ENCODE measurements at places on chromosomes 4 and X. TPM values are rescaled to one million over a fixed set of nuclear protein-coding genes. Genes with fewer than 3 reads are reported as not detected.
A peak's percentile ranks its signal among the peaks of the same experiment; 100 is the strongest.

DNA sequence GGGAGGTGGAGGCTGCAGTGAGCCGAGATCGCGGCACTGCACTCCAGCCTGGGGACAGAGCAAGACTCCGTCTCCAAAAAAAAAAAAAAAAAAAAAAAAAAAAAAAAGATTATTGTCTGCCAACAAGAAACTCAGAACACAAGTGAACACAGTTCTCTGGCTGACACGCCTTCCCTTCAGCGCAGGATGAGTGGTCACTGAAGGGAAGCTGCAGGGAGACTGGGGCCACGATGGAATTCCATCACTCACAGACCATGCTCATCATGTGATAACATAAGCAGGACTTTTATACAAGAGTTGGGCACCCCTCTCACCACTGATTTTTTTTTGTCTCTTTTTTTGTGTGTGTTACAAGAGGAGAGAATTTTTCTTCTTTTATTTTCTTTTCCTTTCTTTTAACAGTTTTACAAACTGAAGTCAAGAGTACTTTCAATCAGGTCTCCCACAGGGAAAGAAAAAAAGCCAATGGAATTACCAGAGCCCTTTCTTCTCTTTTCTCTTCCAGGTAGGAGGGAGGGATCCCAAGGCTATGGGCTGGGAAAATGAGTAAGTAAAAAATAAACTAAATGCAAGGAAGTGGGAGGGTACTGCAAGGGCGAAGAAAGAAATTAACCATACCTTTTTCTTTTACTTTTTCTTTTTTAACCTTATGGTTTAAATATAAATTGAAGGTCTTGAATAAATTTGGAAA, 435.6 kb downstream of the GPM6A start:
- no peak overlapping the region for H3K4me3 ChIP-seq
- no peak overlapping the region for H3K27ac ChIP-seq
- DNase-seq: no peak
- H3K27me3 ChIP-seq: no peaks in the 10 kb centered on the region
- H3K36me3 ChIP-seq: no peaks in the 10 kb centered on the region

DNA sequence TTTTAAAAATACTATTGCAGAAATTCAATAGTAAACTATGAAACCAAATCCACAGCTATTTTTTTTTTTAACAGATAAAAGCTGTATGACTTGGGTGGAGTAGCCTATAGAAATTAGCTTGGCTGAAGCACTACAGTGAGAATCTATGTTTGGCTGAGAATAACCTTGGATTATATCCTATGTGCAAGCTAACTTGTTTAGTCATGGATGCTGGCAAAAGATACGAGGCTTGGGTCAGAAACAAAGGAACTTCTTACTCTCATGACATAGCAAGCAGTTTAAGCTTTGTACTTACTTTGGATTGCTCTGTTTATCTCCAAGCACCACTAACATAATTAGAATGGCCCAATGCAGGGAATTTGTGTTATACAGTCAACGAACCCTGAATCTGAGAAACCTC, 119.2 kb upstream of the GRID2 start:
- no peaks in the 10 kb centered on the region for H3K36me3 ChIP-seq
- no peaks in the 10 kb centered on the region for H3K4me1 ChIP-seq
- H3K27ac ChIP-seq: no peak overlapping the region
- no peaks in the 10 kb centered on the region for H3K27me3 ChIP-seq
- DNase-seq: no peak
- H3K4me3 ChIP-seq: no peak overlapping the region

DNA sequence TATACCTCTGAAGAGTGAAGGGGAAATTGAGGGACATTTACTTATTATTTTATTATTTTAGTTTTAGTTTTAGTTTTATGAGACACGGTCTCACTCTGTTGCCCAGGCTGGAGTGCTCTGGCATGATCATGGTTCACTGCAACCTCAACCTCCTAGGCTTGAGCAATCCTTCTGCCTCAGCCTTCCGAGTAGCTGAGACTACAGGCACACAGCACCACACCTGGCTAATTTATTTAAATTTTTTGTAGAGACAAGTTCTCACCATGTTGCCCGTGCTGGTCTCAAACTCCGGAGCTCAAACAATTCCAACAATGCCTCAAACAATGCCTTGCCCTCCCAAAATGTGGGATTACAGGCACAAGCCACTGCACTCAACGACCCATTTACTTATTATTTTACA, 68.4 kb upstream of the BMP2K start:
- no peak for DNase-seq
- no peak overlapping the region for H3K27ac ChIP-seq
- H3K4me1 ChIP-seq: no peaks in the 10 kb centered on the region
- H3K4me3 ChIP-seq: no peak overlapping the region
- no peaks in the 10 kb centered on the region for H3K36me3 ChIP-seq

GRCh38 chr4:163562496-163562895, 68.0 kb downstream of the TMA16 start:
- H3K4me1 ChIP-seq: peaks cover 4% of the 10 kb centered on the region
- H3K27ac ChIP-seq: no peak overlapping the region
- no peaks in the 10 kb centered on the region for H3K36me3 ChIP-seq
- DNase-seq: no peak
- no peak overlapping the region for H3K4me3 ChIP-seq
- H3K27me3 ChIP-seq: no peaks in the 10 kb centered on the region

DNA sequence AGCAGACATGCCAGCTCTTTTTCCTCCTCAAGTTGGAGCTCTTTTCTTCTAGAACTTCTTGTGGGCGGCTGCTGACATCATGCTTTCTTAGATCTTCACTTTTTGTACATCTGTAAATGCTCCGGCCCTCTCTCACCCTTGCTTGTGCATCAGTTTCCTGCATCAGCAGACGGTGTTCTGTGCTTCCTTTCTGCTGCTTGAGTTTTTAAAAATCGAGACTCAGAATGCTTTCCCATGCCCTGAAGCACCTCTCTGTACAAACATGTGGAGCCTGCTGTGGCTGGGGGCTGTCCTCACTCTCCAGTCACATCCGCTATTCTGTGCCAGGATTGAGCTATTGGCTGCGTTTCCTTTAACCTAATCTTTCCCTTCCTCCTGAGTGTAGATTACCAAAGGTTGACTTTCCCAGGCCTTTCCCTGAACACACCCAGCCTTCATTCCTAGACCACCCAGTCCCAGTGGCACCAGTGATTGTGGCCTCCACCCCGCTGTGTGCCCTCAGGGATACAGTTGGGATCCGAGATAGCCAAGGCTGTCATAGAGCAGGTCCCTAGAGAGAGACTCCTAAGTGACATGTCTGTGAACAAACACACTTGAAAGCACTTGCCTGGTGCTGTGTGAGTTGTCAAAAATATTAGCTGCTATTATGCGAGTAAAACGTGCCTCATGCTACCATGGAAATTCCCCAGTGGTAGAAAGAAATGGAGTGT, 41.9 kb downstream of the TNIP2 start:
- no peak overlapping the region for H3K4me3 ChIP-seq
- DNase-seq: peak; percentile 66
- no peaks in the 10 kb centered on the region for H3K27me3 ChIP-seq

DNA sequence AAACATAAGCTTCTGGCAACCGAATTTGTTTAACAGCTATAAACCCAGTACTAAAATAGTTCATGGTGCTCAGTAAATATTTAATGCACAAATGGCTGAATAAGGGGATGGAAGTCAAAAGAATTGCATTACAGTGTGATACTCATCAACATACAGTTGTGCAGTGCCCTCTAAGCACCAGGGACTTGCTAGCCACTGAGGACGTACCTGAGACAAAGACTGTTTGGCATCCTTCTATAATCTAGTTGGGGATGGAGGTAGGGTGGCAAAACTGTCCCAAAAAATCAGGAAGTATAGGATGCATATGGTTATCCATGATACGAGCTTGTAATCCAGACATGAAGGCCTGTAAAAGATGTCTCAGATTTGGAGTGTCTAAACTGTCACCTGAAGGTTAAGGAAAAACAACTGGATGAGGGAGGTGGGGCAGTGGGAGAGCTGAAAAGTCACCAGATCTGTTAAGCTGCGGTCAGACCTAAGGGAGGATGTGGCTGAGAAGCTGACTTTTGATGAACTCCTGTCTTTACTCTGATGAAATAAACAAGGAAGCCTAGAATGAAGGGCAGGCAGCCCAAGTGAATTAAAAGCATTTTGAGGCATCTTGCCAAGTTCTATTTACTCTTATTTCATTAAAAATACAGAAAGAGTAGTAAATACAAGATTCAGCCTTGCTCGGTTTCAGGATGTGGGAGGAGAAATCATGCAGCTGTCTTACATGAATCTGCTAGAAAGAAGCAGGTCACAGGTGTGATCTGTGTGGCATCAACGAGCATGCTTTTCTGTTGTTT, 12.0 kb upstream of the CD38 start:
- no peaks in the 10 kb centered on the region for H3K36me3 ChIP-seq
- no peaks in the 10 kb centered on the region for H3K4me1 ChIP-seq
- H3K27me3 ChIP-seq: no peaks in the 10 kb centered on the region
- no peak overlapping the region for H3K27ac ChIP-seq

GRCh38 chr4:7326693-7327340, 107.9 kb downstream of the PSAPL1 start:
- no peaks in the 10 kb centered on the region for H3K27me3 ChIP-seq
- no peak overlapping the region for H3K27ac ChIP-seq
- H3K4me1 ChIP-seq: peaks cover 6% of the 10 kb centered on the region
- H3K4me3 ChIP-seq: no peak overlapping the region
- no peak for DNase-seq

DNA sequence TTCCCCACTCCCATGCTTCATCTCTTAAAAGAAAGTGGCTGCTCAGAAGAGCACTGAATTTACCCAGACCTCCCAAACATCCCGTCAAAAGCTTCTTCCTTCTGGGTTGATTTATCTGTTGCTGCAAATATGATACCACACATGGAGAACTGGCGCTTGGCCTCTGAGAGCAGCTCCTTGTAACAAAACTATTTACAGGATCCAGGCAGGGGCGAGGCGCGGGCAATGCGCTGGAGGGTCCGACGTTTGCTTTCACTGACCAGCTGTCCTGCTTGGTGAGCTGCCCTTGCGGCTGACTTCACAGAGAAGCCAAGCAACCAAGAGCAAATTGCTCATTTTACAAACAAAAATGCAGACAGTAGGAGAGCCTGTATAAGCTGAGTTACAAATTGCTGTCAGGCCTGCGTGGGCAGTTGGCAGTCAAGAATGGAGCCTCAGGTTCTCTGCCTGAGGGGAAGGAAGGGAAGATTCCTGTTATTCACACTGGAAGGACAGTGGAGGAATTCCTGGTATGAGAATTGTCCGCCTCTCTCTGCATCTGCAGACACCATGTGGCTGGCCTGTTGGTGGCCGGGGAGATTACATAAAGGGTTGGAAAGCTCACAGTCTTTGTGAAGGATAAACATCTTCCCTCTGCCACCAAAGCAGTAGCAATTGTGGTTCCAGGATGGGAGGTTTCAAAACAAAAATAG, 192.2 kb upstream of the LEF1 start:
- peak; percentile 72 for DNase-seq
- H3K4me1 ChIP-seq: peaks cover 14% of the 10 kb centered on the region
- no peak overlapping the region for H3K4me3 ChIP-seq
- H3K36me3 ChIP-seq: no peaks in the 10 kb centered on the region
- no peaks in the 10 kb centered on the region for H3K27me3 ChIP-seq

- H3K4me3 ChIP-seq: no peak overlapping the region
- H3K36me3 ChIP-seq: no peaks in the 10 kb centered on the region
- no peaks in the 10 kb centered on the region for H3K4me1 ChIP-seq
- no peak for DNase-seq
Observed at GRCh38 chrX:134746410-134746785, 88.1 kb upstream of the PLAC1 start.

- no peaks in the 10 kb centered on the region for H3K27me3 ChIP-seq
- no peak overlapping the region for H3K4me3 ChIP-seq
- DNase-seq: no peak
Observed at GRCh38 chr4:1154126-1154522, 18.3 kb downstream of the SPON2 start.

GRCh38 chr4:104942990-104943743, 203.5 kb upstream of the TET2 start:
- H3K4me3 ChIP-seq: no peak overlapping the region
- DNase-seq: no peak
- no peak overlapping the region for H3K27ac ChIP-seq
- no peaks in the 10 kb centered on the region for H3K36me3 ChIP-seq
- no peaks in the 10 kb centered on the region for H3K27me3 ChIP-seq

GRCh38 chr4:104025251-104025650, 305.5 kb upstream of the TACR3 start:
- H3K27me3 ChIP-seq: no peaks in the 10 kb centered on the region
- no peaks in the 10 kb centered on the region for H3K36me3 ChIP-seq
- no peak overlapping the region for H3K27ac ChIP-seq
- no peak overlapping the region for H3K4me3 ChIP-seq
- H3K4me1 ChIP-seq: no peaks in the 10 kb centered on the region
- DNase-seq: peak; percentile 1

GRCh38 chr4:145539671-145540070, 58.0 kb downstream of the SMAD1 start:
- H3K4me1 ChIP-seq: peaks cover 5% of the 10 kb centered on the region
- H3K27ac ChIP-seq: no peak overlapping the region
- no peak overlapping the region for H3K4me3 ChIP-seq
- no peak for DNase-seq

DNA sequence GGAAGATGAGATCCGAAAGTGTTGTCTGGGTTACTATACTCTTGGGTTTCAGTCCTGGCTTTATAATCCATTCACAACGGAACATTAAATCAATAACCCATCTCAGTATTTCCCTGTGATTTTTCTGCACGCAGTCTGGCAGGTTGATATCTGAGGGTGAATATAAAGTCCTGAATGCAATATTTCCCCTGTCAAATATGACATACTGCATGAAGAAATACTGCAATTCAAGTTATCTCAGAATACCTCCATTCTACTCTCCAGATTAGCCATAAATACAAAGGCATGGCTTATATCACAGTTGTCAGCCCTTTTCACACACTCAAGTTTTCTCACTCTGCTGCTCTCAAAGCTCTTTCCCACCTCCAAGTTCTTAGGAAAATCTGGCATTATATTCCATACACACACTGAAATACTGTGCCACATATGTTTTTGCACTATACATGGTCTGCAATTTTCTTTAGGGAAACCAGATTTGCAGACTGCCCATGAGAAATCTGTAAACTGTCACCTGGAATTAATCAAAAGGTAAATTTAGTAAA, 64.7 kb downstream of the WDFY3 start:
- no peak overlapping the region for H3K27ac ChIP-seq
- no peak overlapping the region for H3K4me3 ChIP-seq
- DNase-seq: no peak
- H3K4me1 ChIP-seq: no peaks in the 10 kb centered on the region
- no peaks in the 10 kb centered on the region for H3K36me3 ChIP-seq

Gene NAP1L3
- 1.8 TPM for total RNA-seq

Gene SERTM2
- total RNA-seq: not detected

Gene GAGE12F
- total RNA-seq: not detected

Gene P2RY4
- 1.3 TPM for total RNA-seq

Gene RPA4
- total RNA-seq: 9.8 TPM

Gene SPANXD
- not detected for total RNA-seq

Gene DNAJB14
- 42.5 TPM for total RNA-seq

Gene CWH43
- 4.2 TPM for total RNA-seq

Gene BEX5
- total RNA-seq: 8.8 TPM

Gene PTCHD1
- 0.48 TPM for total RNA-seq

Gene COX7B2
- not detected for total RNA-seq

Gene BMP3
- 7.7 TPM for total RNA-seq

Gene HPF1
- 18.0 TPM for total RNA-seq

Gene ADH1A
- 1.4 TPM for total RNA-seq

Gene GPC3
- total RNA-seq: 56.0 TPM

Gene DOK7
- total RNA-seq: 0.63 TPM
